PC-3 (cell line): ENCODE measurements at places on chromosomes 7 and 10. TPM values are rescaled to one million over a fixed set of nuclear protein-coding genes. Genes with fewer than 3 reads are reported as not detected.

GRCh38 chr7:47282790-47283496, 299.0 kb downstream of the TNS3 start:
- DNase-seq, result no peak

CDH23 gene
- total RNA-seq, result not detected in 2 replicates

- peak; percentile 73 for DNase-seq
These were observed 238.7 kb upstream of the PRSS58 start for GRCh38 chr7:142496545-142496991.

DNA sequence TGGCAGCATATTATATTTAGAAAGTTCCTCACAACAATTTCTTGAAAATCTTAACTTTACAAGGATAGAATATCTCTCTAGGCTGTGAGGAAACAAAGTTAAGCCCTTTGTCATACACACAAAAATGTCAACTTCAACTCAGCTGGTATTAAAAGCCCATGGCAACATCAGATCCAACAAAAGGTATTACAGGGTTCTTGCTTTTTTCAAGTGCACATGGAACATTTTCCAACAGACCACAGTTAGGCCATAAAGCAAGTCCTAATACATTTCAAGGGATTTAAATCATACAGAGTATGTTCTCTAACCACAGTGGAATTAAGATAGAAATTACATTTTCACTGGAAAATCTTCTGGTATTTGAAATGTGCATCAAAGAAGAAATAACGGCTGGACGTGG, 71.9 kb upstream of the OIT3 start:
- DNase-seq, result no peak

- DNase-seq, result no peak
These were observed 14.0 kb downstream of the FAM241B start for GRCh38 chr10:69643779-69644657.
